ENCODE measurements at places on chromosomes 3 and 15.

DNA sequence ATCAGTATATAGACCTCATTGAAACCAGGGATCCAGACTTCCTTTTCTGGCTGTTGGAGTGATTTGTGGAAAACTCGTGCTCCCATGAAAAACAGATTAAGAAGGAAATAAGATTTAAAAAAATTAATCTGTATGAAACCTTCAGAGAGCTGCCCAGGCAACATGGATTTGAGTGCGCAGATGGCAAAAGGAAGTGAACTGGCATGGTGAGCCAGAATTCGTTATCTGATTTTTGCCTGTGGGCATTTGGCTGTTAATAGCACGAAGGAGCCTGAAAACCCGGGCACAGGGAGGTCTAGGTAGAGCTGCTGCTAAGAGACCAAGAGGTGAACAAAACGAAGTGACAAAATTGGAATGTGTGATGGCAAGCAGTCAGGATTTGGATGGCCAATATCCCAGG, 19.1 kb upstream of the SPINK8 start:
- DNase-seq: no peak

GRCh38 chr3:60175680-60176079, 1075.6 kb downstream of the FHIT start:
- no peak for DNase-seq

DNA sequence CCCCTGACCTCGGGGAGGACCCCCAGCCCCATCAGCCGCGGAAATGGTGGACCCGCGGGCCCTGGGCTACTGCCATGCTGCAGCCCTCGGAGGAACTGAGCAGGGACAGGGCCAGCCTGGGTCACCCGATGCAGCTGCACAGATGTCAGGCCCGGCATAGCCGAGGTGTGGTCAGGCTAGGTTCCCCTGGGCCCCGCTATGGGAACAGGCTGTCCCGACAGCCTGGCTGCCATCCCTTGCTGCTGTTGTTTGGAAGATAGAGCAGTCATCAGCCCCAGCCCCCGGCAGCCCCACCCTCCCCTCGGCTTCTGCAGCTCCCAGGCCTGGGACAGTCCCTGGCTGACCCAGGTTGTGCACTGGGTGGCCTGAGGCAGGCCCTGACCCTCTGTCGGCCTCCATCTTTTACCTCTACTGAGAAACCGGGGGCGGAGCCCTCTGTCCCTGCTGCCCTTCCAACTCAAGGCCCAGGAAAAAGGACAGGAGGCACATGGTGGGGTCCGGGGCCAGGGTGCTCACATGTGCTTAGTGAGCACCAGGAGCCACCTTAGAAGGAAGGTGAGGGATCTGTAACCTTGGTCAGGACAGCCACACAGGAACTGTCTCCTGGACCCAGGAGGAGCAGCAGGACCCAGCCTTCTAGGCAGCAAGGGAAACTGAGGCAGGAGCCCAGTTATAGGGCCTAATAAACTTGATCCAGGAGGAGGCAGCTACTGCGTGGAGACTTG, 31.5 kb upstream of the FBLN2 start:
- no peak for DNase-seq

- DNase-seq: peak; percentile 42
These were observed 212.5 kb downstream of the OSBPL10 start for GRCh38 chr3:31768479-31769125.

DNA sequence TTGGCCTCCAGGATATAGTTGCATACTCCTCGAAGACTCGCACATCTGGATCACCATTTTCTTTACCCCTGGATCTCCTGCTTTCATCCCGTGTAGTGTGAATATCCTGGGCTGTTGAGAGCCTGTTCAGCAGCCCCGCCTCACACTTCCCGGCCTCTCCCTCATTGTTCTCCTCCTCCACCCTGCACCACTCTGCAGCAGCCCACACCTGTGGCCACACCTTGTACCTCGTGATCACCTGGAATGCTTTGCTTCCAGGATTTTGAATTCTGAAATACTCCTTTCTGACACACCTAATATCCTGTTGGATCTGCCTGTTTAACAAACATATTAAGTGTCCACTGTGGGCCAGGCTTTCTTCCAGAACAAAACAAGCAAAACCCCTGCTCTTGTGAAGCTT, 14.4 kb downstream of the ABHD17C start:
- DNase-seq: no peak

DNA sequence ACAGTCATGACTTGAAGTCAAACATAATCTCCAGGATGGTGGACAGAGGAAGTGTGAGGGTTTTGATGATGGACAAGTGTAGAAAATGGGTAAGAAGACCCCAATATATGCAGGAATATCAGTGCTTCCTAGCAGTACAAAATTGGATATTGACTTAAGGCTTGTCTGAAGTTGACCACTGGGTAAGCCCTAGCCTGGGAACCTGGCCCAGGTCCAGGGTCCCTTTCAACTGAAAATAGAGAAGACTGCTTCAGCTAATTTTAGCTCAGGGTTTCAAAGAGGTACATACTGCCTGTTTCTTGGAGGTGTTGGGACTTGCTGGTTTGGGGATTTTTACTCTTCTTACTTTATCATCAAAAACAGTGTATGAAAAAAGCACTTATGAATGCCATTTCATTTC, 4.7 kb downstream of the NR1D2 start:
- DNase-seq: no peak

GRCh38 chr3:54541369-54541768, 386.5 kb downstream of the LRTM1 start:
- no peak for DNase-seq

DNA sequence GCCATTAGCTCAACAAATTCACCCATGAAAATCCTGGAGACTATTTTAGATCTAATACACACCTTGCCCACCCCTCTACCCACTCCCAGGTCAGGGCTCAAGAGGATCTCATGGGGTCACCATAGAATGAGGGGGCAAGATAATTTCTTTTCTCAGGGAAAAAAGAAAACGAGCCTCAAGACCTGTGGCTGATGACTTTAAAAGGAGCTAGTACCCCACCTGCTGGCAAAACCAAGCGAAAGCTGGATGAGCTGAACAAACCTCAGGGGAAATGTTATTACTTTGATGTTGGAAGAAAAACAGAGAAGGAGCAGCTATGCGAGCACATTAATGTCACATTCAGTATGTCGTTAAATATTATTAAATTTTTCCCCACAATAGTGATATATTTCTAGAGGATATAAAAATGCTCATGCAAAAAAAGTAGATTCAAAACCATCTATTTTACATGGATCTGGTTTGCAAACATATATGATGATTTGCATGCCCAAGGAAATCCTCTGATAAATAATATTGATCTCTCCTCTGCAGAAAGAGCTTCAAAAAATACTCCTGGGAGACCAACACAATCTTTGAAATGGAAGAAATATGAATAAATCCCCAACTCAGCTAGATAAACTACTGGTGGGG, 37.7 kb downstream of the PLD1 start:
- DNase-seq: peak; percentile 14

DNA sequence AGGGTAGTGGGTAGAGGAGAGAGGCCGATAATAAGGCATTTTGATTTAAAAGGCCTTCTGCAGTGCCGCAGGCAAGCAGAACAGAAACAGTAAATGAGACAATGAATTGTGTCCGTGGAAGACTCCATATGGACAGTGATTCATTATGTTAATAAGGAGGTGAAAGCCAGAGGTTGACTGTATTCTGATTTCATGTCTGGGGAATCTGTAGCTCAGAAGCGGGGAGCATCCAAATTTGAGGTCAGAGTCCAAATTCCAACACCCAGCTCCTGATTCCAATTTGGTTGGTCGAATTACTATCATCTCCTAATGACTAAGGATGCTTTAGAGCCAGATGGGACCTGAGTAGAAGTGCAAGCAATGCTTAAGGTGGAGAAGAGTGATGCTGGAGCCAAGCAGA, 1.0 kb upstream of the TBC1D21 start:
- DNase-seq: no peak

DNA sequence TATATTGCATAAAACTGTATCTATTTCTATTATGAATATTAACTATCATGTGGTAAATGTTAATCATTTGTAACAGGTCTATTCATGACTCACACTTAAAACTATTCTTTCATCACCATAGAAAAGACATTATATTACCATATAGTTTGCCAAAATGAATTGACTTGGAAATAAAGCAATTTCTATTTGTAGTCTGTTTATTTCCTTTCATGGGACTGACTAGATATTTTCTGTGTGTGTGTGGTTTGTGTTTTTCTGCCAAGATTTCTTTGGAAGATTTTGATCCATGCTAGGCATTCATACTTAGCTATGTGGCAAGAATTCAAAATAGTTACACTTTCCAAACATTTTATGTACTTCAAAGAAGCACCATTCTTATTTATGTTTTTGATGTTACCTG, 522.5 kb upstream of the AGTR1 start:
- no peak for DNase-seq

GRCh38 chr15:99059010-99059981, 45.6 kb upstream of the SYNM start:
- DNase-seq: peak; percentile 28
